ENCODE measurements at places on chromosomes 7 and 10.

DNA sequence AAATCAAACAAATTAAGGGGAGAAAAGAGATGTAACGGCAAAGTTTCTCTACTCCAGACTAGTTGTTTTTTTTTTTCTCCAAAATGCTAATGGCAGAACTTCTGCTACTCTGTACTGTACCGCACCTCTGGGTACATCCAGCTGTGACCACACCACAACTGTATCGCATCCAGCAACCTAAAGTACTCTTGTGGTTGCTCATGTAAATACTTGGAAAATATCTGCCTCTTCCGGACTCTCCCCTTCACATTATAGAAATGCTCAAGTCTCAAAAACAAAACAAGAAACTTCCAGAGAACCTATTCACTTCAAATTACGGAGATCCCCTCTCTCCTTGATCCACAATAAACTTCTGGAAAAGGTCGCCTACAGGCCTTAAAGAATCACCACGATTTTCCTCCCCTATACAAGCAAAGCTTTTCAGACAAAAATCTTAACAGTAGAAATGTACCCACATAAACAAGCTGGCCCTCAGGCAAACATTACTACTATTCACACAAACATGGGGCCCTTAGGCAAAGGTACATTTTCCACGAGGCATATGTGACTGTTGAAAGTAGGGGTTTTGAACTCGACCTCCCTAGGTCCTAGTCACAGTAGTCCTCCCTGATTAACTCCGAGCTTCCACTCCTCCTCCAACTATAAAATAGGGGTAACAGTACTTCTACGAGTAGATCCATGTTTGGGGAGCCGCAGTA lies 222.9 kb upstream of the MKLN1 start:
- DNase-seq, result no peak

- DNase-seq, result no peak
Observed at GRCh38 chr10:29068302-29068701, 220.6 kb upstream of the LYZL1 start.

GRCh38 chr7:81469153-81469868 lies 300.5 kb downstream of the HGF start:
- DNase-seq, result no peak

GRCh38 chr7:156220078-156220605 lies 407.9 kb upstream of the SHH start:
- no peak for DNase-seq

- DNase-seq, result no peak
Observed at GRCh38 chr7:32289651-32290414, 200.3 kb downstream of the LSM5 start.

DNA sequence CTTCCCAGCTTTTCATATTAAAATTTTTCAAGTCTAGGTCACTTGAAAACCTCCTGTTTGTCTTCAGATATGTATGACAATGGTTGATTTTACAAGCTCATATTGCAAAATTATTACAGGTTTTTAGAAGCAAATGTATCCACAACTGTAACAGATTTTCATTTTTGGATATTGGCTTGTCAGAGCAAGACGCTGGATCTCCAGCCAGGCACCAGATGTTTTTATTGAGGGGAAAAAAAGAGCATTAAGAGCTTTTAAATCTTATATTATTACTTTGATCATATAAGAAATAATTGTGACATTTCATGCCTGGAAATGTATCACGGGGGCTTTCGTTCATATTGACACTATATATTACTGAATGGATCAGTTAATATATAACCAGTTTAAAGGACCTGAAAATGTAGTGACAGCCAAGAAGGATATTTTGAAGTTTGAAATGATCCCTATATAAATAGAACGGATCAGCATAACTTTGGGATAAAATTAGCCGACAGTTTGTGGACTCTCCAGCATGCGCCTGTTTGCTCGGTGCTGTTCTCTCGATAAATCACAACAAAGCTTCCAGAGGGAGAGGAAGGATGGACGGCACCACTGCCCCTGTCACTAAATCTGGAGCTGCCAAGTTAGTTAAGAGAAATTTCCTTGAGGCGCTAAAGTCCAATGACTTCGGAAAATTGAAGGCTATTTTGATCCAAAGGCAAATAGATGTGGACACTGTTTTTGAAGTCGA lies at the start of gene ASB4:
ASB4 (plus strand) TSS at position 553 of the 733 bp plus-strand sequence; CDS start at position 582, 29 bp downstream.
- DNase-seq, result no peak

- DNase-seq, result no peak
Observed at GRCh38 chr7:8056439-8056838, 87.8 kb downstream of the GLCCI1 start.

- peak; percentile 77 for DNase-seq
Observed at GRCh38 chr7:24829787-24830186, 72.5 kb upstream of the GSDME start.

DNA sequence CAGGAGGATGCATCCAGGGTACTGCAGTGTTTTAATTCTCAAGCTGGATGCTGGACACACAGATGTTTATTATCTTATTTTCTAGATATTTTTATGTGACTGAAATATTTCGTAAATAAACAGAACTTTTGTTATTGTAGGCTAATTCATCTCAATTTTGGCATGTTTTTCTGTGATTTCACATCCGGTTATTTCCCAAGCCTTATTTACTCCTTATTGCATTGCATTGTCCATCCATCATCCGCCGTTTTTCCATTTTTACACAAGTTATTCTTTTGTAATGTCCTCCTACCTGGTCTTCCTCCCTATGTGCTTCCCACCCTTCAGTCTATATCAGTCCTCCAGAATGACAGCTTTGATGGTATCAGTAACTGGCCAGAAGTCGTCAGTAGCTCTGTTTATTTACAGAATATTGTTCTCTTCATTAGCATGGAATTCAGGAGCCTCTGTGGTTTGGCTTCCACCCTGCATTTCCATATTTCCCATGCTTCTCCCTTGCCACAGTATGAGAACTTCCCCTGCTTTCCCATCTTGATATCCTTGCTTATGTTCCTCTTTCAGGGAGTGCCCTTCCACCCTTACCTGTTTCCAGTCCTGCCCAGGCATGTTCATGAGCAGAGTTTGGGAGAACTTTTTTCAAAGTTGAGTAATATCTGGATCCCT lies 16.1 kb downstream of the GNAI1 start:
- DNase-seq, result no peak

DNA sequence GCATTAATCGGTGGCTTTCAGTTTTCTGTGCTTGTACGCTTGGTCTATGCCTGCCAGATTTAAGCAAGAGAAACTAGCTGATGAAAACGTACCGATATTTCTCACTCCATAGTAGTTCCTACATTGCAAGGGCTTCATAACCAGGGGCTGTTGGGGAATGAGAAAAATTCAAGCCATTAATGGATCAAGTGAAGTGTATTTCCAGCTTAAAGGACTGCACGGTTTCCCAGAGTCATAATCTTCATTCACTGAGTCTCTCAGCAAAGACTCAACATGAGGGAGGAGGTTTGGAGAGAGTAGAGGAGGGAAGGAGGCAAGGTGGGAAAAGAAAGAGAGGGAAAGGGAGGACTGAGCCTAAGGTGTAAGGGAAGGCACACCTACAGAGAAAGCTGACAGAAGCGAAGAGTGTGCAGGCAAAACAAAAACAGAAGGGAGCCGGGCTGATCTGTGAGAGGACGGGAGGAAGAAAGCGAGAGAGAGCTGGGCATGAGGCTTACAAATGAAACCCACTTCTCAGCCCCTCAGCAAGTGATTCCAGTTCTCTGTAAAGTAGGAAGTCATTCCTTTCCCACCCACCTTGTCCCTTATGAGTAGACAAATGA lies 625 bp downstream of the GIMAP2 start:
- peak; percentile 36 for DNase-seq

DNA sequence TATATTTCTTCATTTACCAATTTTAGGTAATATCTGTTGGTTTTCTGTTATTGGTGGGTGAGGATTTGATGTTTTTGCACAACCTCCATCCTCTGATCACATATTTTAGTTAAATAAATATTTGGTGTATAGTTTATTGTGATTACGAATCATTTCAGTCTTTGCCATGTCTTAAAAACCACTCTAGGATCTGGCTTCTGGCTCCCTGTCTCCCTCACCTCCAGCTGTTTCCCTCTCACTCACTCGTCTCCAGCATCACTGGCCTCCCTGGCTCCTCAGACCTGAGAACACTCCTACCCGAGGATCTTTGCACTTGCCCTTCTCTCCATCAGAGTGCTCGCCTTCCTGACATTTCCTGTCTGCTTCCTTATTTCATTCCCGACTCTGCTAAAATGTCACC lies 50.7 kb upstream of the NRF1 start:
- no peak for DNase-seq

- DNase-seq, result no peak
Observed at GRCh38 chr7:137298464-137298794, 45.1 kb downstream of the PTN start.

DNA sequence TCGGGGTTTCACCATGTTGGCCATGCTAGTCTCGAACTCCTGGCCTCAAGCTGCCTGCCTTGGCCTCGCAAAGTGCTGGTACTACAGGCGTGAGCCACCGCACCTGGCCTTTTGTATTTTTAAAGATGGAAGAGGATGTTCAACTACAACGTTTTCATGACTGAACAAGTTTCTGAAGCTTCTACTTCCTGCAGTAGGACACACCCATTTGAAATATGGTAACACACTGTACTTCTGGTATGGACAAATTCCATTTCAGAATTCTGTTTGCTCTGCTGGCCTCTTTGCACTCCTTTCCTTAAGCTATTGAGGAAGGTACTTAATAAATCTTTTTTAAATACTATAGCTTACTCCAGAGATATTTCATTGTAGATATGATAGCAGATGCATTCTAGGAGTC lies 10.9 kb upstream of the CDK1 start:
- DNase-seq, result no peak

GRCh38 chr10:95841661-95842498 lies 65.9 kb upstream of the CC2D2B start:
- DNase-seq, result peak; percentile 73

- no peak for DNase-seq
Observed at GRCh38 chr7:16068183-16068582, 353.2 kb downstream of the CRPPA start.

- DNase-seq, result no peak
Observed at GRCh38 chr10:110822035-110822711, 49.6 kb upstream of the PDCD4 start.

DNA sequence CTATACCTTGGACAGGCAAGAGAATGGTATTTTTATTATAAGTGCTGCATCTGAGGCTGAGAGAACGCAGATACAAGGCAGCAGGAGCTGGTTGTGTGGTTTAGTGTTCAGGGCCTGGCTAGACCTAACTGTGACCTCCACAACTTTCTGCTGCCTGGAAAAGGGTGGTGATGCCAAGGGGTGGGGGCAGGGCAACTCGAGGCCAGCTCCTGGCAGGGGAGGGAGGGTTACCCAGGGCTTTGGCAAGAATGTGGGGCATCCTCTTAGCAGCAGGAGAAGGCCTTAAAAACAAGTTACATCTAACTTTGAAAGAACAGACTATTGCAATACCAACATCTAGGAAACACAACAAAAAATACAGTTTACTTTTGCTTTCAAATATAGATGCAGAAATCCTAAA lies 13.0 kb downstream of the MXI1 start:
- DNase-seq, result no peak

DNA sequence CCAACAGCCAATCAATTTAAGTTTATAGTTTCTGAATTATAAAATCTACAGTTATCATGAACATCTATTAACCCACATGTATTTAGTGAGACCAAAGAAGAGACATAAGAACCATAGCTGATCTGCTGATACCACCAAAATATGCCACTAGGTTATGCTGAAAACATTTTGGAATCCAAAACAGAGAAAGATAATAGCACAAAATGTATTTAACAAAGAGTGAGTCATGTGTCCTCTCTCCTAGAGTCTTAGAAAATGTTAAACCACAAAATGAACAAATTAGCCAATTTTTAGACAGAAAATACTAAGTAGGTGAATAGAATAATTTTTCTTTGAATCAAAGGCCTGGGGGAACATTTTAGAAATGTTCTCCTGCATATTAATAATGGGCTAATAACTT lies 527.5 kb downstream of the GPAM start:
- DNase-seq, result no peak

DNA sequence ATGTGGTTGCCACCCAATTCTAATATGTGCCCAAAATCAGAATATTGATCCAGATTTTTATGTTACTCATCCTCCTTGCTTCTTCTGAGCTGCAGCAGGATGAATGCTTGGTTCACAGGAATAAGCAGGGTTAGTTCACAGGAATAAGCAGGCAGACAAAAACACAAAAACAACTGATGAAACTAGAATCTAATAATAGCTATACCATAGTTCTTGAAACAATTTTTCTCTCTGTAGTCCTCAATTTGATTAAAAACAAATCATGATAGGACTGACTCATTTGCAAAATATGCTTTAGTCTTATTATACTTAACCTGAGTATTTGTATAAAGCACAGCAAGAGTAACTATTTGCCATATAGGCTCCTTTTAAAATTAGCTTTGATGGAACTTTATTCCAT lies 24.4 kb upstream of the ARHGAP12 start:
- no peak for DNase-seq

DNA sequence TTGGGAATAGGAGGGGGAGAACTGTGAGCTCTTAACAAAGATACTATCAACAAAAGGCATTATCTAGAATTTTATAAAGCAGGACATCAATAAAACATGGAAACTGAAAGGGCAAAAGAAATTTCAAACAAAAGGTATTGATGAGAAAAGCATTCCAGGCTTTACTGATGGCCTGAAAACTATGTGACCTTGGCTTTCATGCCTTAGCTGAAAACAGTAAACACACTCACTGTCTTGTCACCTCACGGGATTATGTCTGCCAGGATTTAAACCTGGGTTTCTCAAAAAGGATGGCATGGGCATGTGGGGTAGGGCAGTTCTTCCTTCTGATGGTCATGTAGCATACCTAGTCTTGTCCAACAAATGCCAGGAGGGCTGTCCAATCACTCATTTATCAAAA lies 22.9 kb downstream of the DOCK4 start:
- no peak for DNase-seq

DNA sequence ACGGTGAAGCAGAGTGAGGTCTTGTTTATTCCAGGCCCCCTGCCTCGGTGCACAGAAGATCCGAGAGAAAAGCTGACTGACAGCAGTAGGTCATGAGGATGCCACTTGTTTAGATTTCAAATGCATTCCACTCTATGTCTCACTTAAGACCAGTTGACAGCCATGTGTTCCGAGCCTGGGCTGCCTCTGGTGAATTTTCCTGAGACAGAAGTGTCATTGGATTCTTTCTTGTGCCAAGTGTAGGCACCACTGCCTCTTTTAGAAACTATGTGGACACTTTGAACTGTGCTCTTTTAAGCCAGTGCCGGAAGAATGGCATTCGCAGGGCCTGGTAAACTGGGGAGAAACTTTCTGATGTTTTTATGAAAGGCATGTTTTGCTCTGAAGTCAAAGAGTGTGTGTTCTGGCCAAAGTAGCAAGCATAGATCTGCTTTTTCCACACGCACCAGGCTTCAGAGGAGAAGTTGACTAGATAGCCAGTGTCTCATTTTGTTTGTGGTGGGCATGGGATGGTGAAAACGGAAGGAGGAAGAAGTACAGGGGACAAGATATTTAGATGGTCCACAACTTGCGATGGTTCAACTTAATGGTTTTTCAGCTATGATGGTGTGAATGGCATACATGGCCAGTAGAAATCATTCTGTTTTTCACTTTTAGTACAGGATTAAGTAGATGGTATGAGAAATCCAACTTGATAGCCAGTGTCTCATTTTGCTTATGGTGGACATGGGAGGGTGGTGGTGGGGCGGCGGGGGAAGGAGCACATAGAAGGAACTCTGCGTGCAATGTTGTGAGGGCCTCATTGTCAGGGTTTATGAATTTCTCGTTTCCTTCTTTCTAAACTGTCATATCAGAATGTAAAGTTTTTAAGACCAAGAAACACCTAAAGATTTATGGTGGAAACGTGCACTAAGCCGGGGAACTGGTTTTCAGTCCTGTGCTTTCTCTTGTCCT lies 41.5 kb downstream of the CYP17A1 start:
- no peak for DNase-seq

- no peak for DNase-seq
Observed at GRCh38 chr10:79142064-79142491, 73.3 kb downstream of the ZMIZ1 start.

GRCh38 chr7:148356303-148356702 lies 234.3 kb upstream of the C7orf33 start:
- no peak for DNase-seq
